Upper lobe of right lung (tissue), 1 donor: ENCODE measurements at places on chromosomes 6 and 20.

DNA sequence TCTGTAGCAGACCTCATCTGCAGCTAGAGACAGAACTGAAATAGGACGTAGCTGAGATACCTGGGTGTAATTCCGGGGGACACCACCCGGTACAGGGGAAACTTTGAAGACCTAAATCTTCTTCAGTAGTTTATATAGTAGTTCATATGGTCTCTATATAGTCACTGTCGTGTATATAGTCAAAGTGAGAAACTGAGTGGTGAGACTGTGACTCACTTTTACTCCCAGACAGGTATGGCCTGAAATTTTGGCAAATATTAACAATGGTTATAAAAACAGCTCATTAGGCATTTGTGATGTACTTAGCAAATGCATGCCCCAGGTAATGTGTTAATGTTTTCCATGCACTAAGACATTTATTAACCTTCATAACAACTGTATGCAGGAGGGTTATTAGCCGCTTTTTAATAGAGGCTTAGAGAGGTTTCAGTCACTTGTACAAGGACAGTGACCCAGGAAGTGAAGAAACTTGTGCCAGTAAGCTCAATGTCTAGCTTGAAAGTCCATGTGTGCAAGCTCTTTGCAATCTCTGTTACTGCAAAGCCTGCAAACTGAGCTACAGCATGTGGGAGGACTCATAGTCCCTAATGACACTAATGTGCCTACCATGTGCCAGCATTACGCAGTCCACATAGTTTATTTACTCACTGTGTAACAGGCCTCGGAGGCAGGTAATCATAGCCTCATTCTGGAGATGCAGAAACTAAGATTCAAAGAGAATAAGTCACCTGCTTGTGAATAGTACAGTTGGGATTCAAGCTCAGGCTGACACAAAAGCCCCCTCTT lies 165.4 kb upstream of the CHD6 start:
- DNase-seq, result no peak

DNA sequence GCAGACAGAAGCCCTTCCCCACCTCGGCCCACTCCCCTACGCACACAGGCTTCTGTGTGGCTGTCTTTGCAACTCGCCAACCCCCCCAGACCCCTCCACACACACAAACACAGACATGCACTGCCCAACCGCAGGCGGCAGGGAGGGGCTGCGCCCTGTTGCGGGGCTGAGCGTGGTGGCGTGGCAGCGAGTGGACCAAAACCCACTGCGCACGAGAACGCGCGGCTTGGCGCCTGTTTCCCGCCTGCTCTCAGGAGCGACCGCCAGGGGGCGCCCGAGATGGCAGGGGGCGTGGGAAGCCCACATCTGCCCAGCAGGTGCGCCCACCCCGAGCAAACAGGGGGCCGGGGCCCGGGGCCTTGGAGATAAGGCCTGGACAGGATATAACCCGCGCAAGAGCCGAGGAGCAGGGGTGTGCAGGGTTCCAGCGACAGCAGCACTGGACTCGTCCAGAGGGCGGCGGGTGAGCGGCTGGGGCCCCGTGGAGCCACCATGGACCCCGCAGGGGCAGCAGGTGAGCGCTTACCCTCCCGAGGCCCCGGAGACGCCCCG lies at the start of gene RBPJL:
Gene RBPJL, plus strand, starts transcription at position 410 of the 552 bp plus-strand sequence. Its CDS starts 83 bp downstream, at position 493.
- DNase-seq, result no peak

DNA sequence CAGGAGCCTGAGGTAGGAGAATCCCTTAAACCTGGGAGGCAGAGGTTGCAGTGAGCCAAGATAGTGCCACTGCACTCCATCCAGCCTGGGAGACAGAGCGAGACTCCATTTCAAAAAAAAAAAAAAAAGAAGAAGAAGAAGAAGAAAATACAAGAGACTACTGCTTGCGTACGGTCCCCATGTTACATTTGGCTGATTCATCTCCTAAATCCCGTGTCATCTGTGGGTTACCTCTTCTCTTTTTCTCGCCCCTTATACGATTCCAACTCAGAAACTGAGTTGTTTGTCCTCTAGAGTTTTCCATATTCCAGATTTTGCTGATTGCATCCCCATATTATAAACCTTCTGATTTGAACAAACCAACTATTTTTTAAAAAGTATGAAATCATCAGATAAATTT lies 62.4 kb upstream of the NELFCD start:
- no peak for DNase-seq

- DNase-seq, result peak; percentile 68
These were observed 3.1 kb downstream of the LRP11 start for GRCh38 chr6:149860834-149861602.

DNA sequence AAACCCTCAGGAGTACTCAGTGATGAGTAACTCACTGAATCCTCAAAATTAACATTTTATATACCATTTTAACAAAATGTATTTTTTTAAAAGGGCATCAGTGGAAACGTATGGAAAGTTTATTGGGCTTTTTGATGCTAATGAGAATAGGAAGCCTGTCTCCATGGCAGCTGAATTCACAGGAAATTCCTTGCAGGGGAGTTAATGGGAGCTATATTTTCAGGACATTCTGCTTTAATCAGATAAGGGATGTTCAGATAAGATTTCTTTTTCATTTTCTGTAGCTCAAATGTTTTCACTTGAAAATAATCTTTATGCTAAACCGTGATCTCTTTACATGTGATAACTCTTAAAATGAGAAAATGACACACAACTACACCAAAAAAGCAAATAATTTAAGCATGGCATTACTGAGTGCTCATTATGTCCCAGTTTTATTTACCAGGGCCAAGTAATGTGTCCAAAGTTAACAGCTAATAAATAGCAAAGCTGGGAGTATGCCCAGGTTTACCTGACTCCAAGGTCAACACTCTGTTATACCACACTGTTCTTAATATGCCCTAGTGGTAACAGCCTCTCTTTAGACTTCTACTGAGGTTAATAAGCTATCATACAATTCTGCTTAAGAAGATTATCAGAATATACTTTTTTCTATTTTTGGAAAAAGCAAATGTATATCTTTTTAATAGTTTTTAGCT lies 348.1 kb downstream of the GRIK2 start:
- no peak for DNase-seq

- DNase-seq, result peak; percentile 48
These were observed 19.0 kb downstream of the RAB44 start for GRCh38 chr6:36716476-36717093.

- no peak for DNase-seq
These were observed at the start of gene JPH2 for GRCh38 chr20:44187054-44187771. JPH2 (minus strand) TSS chr20:44187188; CDS start chr20:44186705, 483 bp downstream.

DNA sequence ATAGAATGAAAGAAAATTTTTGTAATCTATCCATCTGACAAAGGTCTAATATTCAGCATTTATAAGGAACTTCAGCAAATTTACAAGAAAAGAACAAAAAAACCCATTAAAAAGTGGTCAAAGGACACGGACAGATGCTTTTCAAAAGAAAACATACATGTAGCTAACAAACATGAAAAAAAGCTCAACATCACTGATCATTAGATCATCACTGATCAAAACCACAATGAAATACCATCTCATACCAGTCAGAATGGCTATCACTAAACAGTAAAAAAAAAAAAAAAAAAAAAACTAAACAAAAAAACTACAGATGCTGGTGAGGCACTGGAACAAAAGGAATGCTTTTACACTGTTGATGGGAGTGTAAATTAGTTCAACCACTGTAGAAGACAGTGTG lies 837.1 kb downstream of the EPHA7 start:
- no peak for DNase-seq

GRCh38 chr6:37233541-37233940 lies 24.0 kb upstream of the TBC1D22B start:
- DNase-seq, result no peak

DNA sequence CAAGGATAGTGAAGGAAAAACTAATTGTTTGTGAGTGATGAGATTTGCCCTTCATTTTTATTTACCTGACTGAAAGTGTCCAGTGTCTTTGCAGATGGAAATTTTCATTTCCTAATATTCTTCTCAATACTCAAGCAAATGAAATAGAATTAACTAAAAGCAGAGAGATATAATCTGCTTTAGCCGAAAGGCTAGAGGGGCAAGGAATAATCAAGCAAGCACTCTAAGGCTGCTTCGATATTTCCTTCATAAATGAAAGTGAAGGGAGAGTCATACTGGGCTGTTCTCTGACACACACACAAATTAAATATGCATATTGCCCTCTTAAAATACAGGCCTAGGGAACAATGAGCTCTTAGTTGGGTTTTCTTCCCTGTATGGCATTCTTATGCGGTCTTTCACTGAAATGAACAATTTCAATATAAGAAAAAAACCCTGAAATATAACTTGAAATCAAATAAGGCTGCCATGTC lies 47.5 kb upstream of the POPDC3 start:
- no peak for DNase-seq

DNA sequence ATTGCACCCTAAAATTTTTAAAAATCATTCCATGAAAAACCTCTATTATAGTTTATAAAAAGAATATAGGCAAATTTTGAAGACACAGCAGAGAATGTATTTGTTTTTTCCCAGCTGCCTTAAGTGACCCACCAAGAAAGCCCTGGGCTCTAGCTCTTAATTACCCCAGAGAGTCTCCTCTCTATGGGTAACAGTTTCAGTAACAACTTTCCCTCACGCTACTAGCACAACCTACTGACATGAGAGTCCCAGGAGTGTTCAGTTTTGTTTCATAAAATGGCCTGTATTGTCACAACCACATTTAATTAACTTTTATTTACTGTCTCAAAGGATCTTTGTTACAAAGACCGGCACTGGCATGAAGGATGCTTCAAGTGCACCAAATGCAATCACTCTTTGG lies 41.5 kb downstream of the FHL5 start:
- no peak for DNase-seq

DNA sequence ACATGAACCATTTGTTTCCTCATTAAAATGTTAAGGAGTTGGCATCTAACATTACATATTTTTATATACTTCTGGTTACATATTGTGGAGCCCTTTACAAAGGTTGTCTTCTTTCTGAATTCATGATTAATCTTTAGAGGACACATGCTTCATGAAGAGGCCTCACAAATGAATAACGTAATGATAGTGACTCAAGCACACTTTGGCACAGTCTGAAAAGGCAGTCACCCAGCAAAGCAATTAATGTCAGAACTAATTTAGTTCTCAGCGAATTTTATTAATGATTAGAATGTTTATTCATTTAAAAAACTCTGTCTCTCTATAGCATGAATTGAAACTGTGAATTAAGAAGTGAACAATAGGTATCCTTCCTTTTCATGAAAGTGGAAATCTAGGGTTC lies 854.2 kb downstream of the PHF3 start:
- no peak for DNase-seq

DNA sequence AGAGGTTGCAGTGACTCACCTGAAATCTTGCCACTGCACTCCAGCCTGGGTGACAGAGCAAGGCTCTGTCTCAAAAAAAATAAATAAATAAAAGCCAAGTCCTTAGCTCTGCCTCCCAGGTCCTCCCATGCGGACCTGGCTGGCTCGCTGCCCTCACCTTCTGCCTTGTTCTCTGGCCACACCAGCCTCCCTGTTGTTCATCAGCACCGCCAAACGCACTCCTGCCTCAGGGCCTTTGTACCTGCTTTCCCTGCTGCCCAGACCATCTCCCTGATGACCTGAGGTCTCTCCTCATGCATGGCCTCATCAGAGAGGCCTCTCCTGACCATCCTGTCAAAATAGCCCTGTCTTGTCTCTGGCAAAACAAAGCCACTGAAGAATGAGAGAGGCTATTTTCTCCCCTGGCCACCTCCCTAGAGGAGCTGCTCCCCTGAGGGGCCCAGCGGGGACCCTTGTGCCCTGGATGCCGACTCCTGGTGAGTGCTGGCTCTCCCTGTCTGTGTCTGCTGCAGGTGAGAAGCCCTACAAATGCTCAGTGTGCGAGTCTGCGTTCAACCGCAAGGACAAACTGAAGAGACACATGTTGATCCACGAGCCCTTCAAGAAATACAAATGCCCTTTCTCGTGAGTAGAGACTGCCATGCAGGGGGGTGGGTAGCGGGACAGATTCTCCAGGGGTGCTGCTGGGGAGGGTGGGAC lies 22.6 kb upstream of the CHMP4B start:
- no peak for DNase-seq

- DNase-seq, result no peak
These were observed 15.4 kb downstream of the ENPP3 start for GRCh38 chr6:131652472-131652871.

DNA sequence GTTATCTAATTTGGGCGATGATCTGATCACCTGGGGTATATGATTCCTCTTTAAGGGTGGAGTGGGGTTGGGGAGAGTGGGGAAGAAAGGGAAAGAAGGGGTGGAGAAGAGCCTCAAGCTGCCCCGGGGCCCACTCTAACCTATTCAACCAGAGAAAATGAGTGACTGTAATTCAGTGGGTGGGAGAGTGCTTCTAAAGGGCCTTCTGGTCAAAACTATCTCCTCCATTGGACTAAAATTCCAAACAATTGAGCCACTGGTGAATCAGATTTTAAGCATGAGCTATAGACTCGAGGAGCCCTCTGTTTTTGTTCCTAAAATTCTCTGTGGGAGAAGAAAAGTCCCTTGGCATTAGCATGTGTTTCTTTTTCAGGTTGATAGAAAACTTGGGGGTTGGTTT lies 296.8 kb downstream of the CLIC5 start:
- no peak for DNase-seq

- DNase-seq, result peak; percentile 62
These were observed 225.1 kb downstream of the ERMARD start for GRCh38 chr6:169976301-169977081.

- no peak for DNase-seq
These were observed 232.6 kb upstream of the RAB32 start for GRCh38 chr6:146311079-146311478.

DNA sequence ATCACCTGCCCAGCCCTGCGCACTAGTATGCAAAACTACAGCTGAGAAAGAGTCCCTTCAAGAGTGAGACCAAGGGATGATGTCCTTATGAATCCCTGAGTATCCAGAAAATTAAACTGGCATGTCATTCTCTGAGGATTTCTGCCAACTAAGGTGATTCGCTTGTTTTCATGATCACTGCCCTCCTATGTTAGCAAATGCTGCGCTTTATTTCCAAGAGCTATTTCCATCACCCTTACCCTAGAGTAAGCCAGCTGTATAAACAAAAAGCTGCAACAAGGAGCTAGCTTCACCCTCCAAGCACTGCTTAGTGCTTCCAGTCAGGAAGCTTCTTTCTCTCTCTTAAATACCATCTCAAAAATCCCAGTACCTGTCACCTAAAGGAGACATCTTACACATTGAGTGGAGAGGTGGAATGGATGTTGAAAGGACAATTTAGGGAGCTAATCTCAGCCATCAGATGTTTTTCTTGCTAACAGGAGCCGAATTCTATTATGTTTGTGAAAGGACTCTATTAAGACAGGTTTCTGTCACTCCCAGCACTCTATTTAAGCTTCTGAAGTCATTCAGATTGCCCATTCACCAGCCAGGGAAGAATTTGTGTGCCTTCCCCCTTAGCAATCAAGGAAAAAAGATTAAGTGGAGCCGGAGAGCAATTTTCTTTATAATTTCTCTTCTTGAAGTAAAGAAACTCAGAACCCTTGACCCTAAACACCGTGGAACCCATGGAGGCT lies 322.2 kb downstream of the NRN1 start:
- DNase-seq, result no peak
